ENCODE measurements at places on chromosomes 7 and 10.

DNA sequence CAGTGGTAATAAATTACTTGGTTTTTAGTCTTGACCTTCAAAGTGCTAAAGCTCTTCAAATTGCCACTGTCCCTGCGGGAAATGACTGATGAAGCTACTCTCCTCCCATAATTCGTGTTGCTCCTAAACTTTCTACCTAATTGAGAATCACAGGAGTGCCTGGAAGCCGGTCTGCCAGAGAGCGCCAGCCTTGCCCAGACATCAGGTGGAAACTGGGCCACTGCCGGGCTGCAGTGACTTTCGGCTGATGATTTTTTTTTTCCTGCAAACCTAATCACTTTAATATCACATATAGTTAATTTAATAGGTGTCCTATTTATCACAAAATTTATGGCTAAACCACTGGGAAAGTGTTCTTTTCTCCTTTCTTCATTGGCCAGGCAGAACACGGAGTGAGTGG is 59.6 kb upstream of the UBE3C start:
- no peak for DNase-seq

DNA sequence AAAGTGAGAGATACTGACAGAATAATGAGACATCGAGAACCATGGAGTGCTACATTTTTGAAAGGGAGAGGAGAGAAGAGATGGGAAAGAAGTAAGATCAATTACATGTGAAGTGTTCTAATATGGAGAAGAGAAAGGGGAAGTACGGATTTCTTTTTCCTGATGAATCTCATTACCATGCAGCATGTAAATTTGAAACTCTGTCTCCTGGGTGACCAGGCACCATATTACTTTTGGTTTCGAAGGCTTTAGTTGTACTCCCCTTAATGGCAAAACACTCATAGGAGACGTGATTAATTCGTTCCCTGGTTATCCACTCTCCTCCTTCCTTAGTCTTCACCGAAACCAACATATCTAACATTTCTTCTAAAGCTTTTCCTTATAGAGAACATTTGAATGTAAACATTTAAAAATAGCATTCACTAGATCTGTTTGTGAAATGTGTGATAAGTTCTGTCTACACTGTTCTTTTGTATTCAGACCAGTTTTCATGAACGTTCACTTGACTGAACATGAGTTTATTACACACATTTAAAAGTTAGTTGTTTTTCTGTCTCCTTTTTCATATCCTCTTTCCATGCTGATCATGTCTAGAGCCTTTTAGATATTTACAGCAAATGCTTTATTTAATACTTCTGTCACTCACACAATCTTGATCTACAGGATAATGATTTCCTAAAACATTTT is 80.2 kb upstream of the MSRB2 start:
- no peak for DNase-seq

DNA sequence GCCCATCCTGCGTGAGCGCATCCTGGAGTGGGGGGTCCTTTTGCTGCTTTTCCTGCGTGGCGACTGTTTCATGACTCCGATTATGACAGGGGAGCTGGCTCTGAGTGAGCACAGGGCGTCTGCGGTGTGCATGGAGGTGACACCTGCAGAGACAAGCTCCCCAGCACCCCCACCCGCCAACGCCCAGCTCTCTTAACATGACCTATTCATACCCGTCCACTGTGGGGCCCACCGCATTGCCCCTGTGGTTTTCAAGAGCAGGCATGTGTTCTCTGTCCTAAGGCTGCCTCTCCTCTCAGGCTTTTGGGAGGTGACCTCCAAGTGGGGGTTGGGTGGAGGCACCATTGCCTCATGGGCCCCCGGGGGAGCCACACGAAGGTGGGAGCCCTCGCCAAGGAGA is 500.7 kb downstream of the TCERG1L start:
- DNase-seq, result no peak

DNA sequence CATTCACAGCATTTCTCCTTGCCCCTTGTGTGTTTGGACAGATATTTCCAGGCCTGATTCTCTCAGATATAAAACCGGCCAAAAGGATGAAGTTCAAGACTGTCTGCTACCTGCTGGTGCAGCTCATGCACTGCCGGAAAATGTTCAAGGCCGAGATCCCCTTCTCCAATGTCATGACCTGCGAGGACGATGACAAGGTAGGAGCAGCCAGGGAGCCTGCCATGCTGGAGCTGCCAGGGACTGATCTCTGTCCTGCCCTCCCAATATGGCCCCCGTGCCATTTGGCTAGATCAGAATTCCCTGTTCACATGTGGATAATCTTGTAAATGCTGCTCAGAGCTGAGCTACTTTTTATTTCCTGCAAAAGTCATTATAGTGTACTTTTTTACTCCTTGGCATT is 87.8 kb downstream of the ADCY1 start:
- DNase-seq, result no peak

DNA sequence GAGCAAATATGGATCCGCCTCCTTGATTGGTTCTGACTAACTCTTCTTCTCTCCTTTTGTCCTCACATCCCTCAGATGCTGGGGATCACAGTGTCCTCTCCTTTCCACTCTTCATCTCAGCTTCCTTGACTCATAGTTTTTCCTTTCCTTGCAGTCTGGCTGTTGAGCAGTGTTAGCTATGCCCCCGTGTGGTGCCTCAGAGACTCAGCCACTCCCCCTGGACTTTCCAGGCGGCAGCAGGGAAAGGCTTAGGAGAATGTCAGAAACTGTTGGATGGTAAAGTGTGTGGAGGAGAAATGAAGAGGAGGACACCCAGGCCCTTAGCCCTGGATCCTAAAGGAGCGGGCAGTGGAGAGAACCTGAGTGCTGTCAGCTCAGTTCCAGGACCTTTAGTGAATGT is 267.5 kb downstream of the CELF2 start:
- no peak for DNase-seq

DNA sequence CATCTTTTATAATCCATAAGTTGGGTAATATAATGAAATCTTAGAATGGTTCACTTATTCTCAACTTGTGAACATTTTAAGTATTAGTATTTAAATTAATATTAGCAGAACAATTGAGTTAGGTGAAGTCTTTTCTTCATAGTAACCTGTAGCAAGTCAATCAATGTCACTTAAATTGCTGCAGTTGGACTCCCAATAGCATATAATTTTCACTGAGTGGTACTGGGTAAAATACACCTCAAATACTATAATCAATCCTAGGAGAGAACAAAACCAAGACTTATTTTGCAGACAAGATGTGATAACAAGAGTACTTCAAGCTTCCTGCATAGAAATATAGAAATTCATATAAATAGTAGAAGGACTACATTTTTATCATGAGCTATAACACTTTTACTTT is 677.9 kb upstream of the LRRN3 start:
- no peak for DNase-seq

GRCh38 chr7:140245611-140246105 is 68.9 kb upstream of the KDM7A start:
- DNase-seq, result no peak

- DNase-seq, result no peak
Measured at GRCh38 chr7:4621396-4621795, 60.7 kb upstream of the FOXK1 start.

- no peak for DNase-seq
Measured at GRCh38 chr10:125592897-125593296, 90.1 kb downstream of the TEX36 start.

GRCh38 chr7:8566016-8566415 is 132.6 kb downstream of the NXPH1 start:
- DNase-seq, result no peak

GRCh38 chr10:80856186-80856585 is 318.5 kb downstream of the SH2D4B start:
- no peak for DNase-seq

DNA sequence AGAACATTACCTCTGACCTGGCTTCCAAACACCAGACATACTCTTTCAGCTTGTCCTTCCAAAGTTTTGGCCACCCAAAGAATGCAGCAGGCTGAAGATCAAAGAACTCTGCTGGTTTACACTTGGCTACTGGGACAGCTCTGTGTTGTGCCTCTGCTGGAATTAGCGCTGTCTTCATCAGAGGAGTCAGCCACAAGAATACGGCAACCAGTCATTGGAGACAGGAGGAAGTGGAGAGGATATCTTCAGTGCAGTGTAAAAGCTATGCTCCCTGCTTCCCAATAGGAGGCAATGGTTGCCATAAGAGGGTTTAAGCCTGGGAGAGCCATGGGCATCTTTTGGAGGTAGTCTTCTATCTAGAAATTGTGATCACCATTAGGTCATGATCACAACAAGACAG is 126.7 kb upstream of the WNT16 start:
- DNase-seq, result no peak

GRCh38 chr7:50591480-50592438 is 26.6 kb upstream of the DDC start:
- no peak for DNase-seq

Measured in iPS DF 19.7 (cell line).